ENCODE measurements at places on chromosomes 16 and 17.

GRCh38 chr16:56450275-56450985 lies 702 bp downstream of the NUDT21 start:
- DNase-seq: peak; percentile 18

DNA sequence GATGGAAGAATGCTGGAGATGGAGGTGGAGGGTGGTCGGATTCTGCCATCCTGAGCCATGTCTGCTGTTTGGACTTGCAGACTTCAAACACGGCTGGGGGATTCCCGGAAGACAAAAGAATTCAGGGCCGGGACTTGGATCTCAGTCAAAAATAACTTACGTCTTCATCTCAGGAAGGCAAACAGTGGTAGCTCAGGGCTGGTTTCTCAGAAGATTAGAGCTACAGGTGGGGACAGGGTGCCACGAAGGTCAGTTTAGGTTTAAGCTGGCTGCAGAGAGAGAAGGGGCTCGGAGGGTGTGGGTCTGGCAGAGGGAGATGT lies 4.3 kb upstream of the RHBDL3 start:
- no peak for DNase-seq

- DNase-seq: no peak
Measured at GRCh38 chr16:50944033-50944432, 202.1 kb downstream of the CYLD start.

DNA sequence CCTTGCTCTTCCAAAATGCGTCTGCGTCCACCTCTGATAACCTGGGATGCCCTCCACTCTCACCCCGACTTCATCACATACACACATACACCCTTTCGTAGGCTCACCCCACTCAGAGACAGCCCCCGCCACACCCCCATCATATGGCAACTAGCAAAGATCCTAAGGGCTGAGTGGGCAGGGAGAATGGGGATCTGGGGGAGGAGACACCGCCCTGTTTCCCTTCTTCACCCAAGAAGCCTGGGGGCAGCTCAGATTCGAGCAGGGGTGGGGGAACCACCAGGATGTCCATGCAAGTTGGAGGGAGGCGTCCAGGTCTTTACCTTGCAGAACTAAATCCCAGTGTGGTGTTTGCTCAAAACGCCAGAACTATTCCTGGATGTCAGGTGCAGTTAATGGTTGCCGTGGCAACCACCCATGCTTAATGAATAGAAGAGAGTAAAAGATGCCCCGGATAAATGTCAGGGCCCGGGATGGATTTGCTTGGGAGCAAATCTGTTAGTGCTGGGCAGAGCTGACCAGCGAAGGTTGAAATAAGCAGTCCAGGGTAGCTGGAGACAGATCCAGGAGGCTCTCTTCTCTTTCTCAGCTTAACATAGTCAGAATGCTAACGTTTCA lies 72.8 kb downstream of the CACNG3 start:
- no peak for DNase-seq

DNA sequence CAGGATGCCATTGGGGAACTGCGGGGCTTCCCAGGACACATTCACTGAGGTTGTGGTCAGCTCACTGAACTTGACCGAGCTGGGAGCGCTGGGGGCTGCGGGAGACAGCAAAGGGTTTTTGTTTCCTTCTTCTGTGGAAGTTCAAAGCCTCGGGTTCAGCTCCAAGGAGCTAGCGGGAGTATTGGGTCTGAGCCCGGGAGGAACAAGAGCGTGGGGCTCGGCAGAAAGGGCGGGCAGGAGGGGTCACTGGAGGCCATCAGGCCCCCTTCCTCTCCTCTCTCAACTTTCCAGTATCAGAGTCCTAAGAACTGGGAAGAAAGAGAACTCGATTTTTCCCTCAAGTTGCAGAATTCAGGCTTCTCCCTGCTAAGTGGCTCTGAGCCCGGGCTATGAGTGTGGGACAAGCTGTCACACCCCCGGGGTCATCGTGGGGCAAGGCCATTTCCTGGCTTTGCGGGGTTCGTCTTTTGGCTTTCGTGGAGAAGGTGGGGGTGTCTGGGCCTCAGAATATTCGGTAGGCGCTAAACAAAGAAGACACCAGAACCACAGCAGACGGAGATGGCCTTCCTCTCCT lies 53.6 kb upstream of the CDC42EP4 start:
- DNase-seq: no peak

GRCh38 chr16:1509307-1510221 lies 16.4 kb downstream of the TELO2 start:
- DNase-seq: no peak

- peak; percentile 59 for DNase-seq
Measured at GRCh38 chr16:48613061-48613957, 3.3 kb upstream of the N4BP1 start.

GRCh38 chr17:38730526-38731379 lies 612 bp downstream of the CISD3 start:
- DNase-seq: no peak

- DNase-seq: no peak
Measured at GRCh38 chr17:57006040-57006439, 28.1 kb downstream of the SCPEP1 start.

DNA sequence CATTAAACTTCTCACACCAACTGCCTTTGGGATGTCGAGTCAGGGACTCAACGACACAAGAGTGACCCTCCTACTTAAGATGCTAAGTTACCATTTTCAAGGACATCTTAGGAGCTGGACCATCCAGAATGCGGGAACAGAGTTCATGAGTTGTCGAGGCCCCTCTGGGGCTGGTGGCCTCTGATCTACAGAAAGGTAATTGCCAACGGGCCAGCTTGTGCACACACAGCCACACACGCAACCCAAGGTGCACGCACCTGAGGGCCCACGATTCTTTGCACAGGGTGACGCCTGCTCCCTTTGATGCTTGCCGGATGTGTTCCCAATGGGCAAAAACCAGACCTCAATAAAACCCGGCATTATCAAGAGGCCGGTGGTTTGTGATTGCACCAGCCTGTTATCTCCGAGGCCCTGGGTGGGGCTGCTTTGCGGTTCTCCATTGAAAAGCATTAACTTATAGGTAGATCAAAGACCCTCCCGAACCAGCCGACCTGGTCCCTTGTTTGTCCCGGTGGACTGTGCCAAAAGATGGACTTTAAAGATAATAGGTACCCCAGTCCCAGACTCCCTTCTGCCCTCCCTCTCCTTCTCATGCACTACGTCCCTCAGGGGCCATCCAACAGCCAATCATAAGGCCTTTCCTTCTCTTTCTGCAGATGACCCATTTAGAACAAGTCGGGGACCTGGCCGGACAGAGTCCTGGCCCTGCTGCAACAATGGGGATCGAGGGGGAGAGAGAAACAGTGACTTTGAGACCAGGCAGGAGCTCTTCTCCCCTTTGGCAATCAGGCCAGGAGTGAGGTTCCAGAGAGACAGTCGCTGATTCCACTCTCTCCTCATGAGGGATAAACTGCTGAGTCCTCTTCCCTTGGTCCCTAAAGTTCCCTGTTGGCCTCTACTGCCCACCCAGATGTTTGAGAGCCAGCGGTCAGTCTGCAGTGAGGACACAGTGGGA lies 292.5 kb downstream of the SOX9 start:
- DNase-seq: no peak

GRCh38 chr16:21276090-21276489 lies 2.0 kb downstream of the CRYM start:
- DNase-seq: no peak

DNA sequence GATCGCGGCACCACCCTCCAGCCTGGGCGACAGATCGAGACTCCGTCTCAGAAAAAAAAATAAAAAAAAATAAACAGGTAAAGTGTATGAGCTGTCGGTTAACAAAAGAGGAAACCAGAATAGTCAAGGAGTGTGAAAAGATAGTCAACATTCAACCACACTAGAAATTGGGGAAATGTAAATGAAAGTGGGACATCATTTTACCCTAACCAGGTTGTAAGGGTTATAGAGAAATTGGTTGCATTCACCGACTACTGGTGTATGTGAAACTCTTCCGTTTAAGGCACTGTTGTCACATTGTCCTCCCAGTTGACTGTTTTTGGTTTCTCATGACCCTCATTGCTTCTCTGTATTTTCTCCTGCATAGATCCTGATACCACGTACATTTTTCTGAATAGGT lies 62.8 kb downstream of the RABEP1 start:
- DNase-seq: no peak

- DNase-seq: no peak
Measured at GRCh38 chr16:68749432-68749831, 12.3 kb downstream of the CDH1 start.

DNA sequence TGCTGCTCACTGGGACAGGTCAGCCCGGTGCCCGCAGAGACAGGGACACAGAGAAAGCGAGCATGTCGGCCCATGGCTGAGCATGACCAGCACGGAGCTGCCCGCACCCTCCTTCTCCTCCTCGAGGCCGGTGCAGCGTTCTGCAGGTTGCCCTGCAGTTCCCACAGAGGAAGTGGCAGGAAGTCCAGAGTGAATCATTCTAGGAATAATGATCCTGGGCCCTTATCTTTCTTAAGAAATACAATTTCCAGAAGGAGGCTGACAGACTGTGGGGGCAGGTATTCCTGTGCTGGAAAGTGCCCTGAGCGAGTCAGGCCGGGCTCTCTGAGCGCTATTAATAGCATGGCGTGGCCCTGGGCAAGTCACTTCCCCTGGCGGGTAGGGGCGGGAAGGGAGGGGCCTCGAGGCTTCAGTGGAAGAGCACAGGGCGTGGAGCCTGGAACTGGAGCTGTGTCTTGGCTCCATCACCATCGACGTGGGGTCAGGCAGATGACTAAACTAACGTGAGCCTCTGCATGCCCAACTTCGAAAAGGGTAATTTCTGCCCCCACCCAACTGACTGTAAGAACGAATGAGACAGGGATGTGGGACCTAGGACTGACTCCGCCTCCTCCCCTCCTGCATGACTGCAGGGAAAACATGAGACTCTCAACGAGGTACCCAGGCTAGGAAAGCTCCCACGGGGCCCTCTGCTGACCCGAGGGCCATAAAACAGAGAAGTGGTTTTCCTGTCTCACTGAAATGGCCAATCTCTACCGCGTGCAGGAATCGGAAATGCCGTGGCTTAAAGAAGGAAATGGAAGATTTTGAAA lies 9.8 kb downstream of the TMEM204 start:
- peak; percentile 83 for DNase-seq

GRCh38 chr17:54439816-54440215 lies 460.8 kb upstream of the TOM1L1 start:
- no peak for DNase-seq

DNA sequence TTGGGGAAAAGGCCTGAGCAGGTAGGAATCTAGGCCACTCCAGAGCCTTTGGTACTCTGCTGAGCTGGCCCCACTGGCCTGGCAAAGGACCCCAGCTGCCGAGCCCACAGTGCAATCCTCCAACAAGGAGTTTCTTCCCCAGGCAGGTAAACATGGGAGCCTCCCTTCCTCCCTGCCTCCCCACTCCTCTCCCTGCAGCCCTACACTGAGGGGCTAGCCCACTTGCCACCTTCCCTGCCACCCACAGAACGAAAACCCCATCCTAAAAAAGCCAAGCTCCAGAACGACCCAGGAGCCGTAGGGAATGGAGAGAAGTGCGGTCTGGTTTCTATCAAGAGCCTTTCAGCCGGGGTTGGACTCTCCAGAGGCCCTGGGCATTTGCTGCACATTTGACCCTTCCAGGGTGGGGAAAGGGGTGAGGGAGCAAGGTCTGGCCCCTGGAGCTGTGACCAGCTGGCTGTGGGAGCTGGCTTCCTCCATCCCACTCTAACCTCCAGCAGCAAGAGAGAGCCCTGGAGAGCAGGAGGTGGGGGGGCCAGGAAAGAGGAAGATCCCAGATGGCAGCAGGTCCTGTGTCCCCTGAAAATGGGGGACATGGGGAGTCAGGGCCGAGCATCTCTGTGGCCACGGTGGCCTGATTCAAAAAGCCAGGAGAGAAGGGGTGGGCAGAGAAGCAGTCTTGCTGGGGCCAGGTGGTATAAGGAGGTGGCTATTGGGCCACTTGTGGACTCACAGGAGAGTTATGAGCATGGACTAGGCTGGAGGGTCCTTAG lies 1.3 kb downstream of the HID1 start:
- no peak for DNase-seq

DNA sequence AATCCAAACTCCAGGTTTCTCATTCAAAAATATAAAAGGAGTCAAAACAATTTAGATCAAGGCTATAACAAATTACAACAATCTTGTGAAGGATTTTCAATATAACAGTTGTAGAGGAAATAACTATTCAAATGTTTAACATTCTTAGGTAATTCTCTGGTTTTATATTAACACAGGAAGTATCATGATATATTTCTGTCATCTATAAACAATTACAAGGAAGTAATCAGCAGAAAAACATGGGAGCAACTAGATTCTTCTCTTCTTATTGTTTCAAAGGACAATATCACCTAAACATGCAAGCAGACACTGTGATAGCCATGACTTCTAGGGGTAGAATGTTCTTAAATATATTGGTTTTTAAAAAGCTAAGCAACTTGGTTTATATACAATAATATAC lies 49.9 kb downstream of the FBXL20 start:
- DNase-seq: no peak

GRCh38 chr16:53651357-53651756 lies 52.3 kb downstream of the RPGRIP1L start:
- no peak for DNase-seq

DNA sequence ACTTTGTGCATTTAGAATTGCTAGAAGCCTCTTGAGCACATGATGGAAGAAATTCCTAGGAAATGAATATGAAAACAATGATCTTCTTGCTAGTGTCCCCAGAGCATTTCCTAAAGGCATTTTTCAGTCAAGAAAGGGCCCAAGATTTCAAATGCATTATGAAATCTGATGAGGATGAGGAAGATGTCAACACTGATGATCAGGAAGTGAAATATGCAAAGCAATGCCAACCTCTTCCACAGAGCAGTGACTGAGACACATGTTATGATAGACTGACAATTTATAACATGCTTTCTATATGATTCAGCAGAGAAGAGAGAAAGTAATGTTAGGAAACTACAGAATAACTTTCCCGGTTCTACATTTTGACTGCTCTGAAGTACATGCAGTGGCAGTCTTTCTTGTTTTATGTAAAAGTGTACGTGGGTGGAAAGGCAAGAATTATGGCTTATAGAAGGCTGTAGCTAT lies 859.1 kb upstream of the GOT2 start:
- DNase-seq: no peak

DNA sequence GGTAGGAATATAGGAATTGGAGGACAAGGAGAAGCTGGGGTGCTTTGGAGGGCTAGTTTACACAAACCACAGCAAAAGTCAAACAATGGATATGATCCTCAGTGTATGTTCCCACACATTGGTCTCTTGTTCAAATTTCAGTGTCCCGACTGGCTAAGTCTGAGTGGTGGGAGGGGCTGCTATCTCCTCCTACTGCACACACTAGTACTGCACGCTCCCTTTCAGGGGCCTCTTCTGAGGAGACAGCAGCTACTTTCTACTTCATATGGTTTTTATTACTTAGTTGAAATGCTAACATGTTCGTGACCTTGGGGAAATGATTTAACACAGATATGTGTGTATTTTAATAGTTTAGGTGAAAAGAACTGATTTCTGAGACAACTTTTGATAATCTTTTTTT lies 18.8 kb upstream of the KRT10 start:
- no peak for DNase-seq

DNA sequence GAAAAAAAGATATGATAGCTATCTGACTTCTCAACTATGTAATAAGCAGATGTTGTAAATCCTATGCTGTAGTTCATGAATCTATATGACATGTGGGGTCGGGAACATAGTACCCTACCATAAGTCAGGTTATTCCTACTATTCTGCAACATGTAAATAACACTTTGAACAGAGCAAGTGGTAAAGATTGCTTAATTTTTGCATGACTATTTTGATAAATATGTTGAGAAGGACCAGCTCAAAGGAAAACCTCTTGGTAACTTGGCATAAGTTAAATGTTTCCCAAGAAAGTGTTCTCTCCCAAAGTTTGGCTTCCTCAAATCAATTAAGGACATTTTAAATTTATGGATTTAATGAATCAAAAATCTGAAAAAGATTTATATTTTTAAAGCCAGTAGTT lies 62.1 kb downstream of the ABHD15 start:
- no peak for DNase-seq

GRCh38 chr16:68458101-68458500 lies 9.8 kb upstream of the SMPD3 start:
- no peak for DNase-seq

All from inflammatory macrophage treated with lipopolysaccharide for 1 hour (primary cell).